NCI-H1436 treated with DMSO at 0.1 percent for 48 hours (cell line): ENCODE measurements at places on chromosomes 6 and 20.

GRCh38 chr20:47944682-47945081 is 159.4 kb upstream of the SULF2 start:
- DNase-seq, result no peak

DNA sequence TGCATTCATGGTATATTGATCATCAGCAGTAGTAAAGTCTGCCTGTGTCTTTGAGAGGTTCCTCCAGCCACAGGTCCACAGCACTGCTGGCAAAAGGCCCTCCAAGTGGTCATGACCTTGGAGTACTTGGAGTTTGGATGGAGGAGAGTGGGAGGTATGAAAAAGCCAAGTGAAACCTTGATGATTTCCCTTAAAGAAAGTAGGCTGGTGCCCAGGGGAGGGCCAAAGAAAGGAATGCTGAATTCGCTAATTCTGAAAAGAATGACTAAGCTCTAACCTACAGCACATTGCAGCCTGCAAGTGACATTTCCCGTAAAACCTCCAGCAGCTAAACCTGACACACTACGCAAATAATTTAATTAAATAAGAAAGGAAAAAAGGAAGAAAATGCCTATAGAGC is 223.4 kb upstream of the TAB2 start:
- no peak for DNase-seq

DNA sequence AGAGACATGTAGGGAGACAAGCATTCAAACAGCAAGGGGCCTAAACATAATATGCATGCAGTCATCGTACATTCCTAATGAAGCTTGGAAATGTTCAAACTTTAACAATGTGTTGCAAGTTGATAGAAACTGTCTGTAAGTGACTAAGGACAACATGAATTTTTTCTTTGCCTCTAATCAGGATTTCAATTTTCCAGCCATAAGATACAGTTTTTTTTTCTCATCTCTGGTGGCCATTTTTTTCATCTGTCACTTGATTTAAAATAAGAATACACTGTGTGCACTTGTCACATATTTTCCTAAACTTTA is 22.2 kb upstream of the MTRF1L start:
- DNase-seq, result no peak

- DNase-seq, result no peak
Measured at GRCh38 chr6:1865585-1865984, 255.9 kb downstream of the FOXC1 start.

GRCh38 chr20:3109350-3110302 is 25.1 kb upstream of the AVP start:
- DNase-seq, result no peak

- DNase-seq, result no peak
Measured at GRCh38 chr6:143549949-143550268, 38.4 kb upstream of the FUCA2 start.

DNA sequence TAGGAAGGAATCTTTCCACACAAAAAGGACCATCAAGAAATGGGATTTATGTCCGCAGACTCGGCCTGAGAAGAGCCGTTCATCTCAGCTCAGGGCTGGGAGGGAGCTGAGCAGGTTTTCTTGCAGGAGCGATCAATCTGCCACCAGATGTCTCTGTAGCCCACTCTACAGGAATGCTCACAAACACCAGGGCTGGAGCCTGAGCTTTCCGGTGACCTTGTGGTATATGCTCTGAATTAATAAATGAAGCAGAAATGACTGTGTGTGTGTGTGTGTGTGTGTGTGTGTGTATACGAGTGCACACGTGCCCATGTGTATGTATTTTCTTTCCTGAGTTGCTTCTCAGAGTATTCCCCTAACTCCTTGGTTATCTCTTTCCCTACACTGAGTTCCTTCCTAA is 12.0 kb downstream of the CD83 start:
- DNase-seq, result no peak

DNA sequence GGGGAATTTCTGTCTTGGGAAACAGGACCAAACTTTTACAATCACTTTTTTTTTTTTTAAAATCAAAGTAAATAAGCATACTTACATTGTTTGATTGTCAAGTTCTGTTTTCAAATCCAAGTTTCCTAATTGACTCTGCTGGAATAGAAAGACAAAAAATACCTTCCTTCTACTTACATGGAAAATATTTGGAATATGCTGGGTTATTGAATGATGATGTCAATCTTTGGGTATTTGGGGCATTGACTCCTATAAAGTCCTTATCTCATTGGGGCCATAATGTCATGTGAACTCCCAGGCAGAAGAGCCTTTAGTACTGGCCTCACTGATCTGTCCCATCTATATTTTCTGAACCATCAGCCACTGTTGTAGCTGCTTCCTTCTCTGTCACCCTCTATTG is 122.6 kb upstream of the NOX3 start:
- DNase-seq, result no peak

- no peak for DNase-seq
Measured at GRCh38 chr6:1633366-1634021, 23.8 kb downstream of the FOXC1 start.

GRCh38 chr20:57231951-57232428 is 34.5 kb downstream of the BMP7 start:
- DNase-seq, result no peak

GRCh38 chr6:75158176-75158575 is 47.7 kb downstream of the COL12A1 start:
- no peak for DNase-seq

DNA sequence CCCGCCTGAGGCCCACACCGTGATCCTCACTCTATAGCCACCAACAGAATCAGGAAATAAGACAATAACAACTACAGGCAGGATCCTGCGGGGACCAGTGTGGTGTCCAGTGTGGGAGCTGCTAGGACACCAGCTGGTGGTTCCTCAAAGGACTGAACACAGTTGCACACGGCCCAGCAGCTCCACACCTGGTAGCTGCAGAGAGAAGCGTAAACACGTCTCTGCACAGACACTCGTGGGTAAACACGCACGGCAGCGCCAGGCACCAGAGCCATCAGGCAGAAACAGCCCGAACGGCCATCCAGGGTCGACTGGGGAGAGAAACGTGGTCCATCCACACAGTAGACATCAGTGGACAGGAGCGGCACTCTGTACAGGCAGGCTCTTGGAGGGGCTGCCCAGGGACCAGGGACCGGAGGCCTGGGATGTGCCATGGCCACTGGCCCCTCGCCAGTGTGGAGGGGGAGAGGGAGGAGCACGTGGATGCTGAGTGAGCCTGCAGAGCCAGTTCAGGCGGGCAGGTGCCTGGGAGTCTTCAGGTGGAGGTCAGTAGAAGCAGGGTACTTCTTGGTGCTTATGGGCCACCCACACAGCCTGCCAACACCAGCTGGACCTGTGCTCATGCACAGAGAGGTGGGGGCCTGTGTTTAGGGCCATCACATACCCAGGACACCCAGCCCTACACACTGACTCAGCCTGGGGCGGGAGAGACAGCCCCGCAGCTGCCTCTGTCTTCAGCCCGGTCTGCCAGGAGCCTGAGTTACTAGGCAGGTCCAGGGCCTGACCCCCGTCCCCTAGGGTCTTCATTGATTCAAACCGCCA is 7.4 kb upstream of the LAMA5 start:
- no peak for DNase-seq

DNA sequence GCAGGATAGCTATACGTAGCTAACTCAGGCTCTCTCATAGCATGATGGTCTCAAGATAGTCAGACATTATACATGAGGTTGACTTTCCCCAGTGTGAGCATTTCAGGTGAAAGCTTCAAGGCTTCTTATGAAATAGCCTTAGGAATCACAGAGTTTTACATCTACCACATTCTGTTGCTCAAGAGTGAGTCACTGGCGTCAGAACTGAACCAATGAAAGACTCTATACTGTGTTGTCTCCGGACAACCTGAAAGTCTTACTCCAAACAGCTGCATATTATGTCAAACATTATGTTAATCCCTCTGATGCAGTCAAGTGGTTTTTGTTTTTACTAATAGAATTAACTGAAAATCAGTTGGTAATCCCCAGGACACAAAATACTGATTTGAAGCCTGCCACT is 79.8 kb upstream of the TRDN start:
- DNase-seq, result no peak

DNA sequence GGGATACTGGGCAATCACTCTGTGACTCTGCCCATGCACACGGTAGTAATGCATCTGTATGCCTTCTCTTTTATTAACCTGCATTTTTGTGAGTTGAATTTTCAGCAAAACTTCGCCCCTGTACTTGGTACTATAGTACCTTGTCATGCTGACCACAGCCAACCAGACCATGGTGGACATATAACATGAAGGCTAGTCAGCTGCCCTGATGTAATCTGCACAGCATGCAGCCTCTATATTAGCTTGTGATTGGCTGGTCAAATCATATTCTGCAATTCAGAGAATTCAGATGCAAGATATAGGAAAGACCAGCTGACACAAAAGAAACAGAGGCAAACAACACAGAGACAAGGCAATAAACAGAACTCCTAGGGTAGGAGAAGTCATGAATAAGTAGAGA is 200.9 kb upstream of the JARID2 start:
- no peak for DNase-seq

GRCh38 chr20:48335308-48336050 is 492.3 kb downstream of the PREX1 start:
- no peak for DNase-seq

GRCh38 chr20:4064144-4064909 is 49.0 kb upstream of the RNF24 start:
- no peak for DNase-seq

DNA sequence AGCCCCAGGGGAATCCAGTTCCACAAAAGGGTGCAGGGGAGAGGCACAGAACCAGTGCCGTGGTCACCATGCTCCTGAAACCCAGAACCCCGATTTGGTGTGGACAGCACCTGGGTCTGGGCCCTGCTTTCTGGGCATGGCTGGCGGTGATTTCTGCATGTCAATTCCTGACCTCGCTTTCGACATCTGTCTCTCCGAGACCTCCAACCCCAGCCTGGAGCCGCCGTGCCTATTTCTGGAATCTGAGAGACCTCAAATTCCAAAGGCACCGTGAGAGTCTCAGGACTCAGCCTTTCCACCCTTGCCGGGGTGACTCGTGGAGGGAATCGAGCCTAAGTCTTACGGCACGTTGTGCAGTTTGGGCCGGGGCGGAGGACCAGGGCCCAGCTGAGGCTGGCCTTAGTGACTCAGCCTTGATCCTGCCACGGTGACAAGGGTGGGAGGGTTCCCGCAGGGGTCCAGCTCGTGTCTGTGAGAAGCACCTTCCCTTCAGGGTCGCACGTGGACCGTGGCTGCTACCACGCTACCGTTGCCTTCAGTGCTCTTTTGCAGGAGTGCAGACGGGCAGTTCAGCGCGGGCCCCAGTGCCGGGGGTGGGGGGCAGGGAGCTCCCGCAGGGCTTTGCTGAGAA is 133.7 kb downstream of the PXDC1 start:
- DNase-seq, result no peak

DNA sequence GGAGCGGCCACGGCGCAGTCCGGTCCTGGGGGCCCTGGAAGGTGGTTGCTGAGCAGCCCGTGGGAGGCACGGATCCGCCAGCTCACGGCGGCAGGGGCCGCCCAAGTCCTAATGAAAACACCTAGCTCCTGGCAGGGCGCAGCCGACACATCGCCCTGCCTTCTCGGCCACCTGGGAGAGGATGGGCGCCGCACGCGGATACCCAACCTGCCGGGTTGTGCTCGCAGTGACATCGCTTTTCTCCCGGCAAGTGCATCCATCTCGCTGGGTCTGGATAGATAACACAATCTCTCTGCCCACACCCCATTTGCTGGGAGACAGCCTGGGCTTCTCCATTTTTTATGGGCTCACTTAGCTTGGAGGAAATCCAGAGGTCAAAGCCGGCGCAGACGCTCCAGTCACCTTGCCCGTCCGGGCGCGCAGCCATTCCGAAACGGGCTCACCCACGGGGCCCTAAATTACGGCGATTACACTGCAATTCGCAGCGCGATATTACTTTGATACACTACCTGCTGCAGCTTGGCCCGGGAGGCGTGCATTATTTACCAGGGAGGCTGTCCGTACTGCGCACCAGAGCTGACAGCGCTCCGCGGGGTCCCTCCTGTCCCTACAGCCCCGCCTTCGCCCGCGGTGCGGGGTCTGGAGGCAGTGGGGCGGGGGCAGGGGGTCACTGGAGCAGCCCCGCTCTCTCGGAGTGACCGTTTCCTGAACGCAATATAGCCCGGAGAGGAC is 36.2 kb upstream of the CCDC167 start:
- DNase-seq, result no peak

GRCh38 chr6:39401376-39401775 is 78.9 kb upstream of the KCNK16 start:
- no peak for DNase-seq

DNA sequence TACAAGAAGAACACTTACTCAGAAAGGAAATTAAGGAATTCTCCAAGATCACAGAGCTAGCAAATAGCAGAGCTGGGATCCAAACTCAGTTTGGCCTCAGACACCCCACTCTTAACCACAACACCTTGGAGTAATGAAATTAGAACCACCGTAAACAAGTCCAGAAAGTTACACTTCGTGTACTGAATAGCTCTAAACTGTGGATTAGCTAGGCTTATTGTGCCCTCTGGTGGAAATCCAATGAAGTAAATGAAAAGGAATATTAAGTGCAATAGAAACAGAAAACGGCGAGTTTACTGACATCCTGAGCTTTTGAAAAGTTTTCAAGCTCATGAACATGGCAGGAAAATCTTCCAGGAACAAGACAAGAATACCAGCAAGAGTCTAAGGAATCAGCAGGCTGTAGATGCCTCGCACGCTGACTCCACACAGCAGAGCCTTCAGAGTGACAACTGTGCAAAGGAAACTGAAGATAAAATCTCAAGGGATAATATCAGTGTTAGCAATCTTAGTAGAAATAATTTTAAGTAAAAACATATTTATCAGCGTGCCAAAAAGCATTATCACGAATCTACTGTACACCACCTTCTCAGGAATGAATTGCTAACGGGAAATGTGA is 34.6 kb downstream of the FBXO5 start:
- DNase-seq, result no peak

DNA sequence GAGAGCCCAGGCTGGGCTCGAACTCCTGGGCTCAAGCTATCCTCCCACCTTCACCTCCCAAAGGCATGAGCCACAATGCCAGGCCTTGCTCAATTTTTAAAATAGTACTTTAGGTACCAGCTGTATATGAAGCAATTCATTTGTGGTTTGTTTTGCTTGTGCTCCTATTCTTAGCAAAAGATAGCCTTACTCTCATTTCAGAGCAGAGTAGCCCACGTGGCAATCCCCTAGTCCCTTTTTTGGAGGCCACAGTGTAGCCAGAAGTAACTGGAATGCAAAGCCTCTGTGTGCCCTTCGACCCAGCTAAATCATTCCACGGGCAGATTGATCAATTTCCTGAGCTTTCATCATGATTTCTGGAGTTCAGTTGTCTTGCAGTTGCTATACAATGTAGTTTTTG is 372.2 kb downstream of the NRN1 start:
- no peak for DNase-seq

GRCh38 chr6:142913511-142914047 is 31.4 kb downstream of the HIVEP2 start:
- DNase-seq, result no peak
